T-helper 9 cell (primary cell): ENCODE measurements at places on chromosomes 4 and X.

DNA sequence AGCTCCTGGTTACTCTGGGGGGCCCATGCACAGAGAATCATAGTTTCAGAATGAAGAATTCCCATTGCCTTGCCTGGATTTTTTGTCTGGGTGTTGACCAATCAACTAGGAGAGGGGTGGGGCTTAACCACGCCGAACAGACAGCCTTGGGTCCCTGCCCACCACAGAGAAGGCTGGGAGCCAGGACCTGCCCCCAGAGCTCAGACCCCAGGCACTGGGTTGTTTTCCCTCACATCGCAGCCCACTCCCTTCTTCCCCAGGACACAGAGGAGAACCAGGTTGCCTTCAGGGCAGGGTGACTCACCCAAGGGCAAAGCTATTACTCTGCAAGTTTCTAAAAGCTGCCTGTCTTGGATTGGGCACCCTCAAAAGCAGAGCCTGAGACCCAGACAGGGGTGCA is 23.3 kb upstream of the CRMP1 start:
- DNase-seq, result no peak

GRCh38 chr4:169272265-169272886 is 1.6 kb upstream of the SH3RF1 start:
- DNase-seq, result no peak

- no peak for DNase-seq
These were observed 254.5 kb downstream of the SPRY1 start for GRCh38 chr4:123651066-123651465.

GRCh38 chr4:21544415-21544814 is 404.2 kb downstream of the KCNIP4 start:
- no peak for DNase-seq

DNA sequence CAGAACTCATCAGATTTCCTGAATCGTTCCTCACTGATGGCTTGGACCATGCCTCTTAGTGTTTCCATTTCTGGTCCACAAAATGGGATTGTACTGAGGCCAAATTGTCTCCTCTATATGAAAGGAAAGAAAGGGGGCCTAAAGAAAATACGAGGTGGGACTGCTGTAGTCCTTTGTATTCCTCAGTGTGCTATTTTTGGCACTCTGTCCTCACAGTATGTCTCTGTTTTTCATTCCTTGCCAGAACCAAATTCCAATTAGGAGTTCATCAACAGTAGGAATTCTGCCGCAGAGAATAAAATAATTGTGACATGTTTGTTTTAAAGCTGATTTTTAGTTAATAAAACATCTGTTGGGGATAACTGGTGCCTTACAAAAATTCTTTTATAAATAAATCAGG is 515.7 kb downstream of the SMARCA1 start:
- no peak for DNase-seq

DNA sequence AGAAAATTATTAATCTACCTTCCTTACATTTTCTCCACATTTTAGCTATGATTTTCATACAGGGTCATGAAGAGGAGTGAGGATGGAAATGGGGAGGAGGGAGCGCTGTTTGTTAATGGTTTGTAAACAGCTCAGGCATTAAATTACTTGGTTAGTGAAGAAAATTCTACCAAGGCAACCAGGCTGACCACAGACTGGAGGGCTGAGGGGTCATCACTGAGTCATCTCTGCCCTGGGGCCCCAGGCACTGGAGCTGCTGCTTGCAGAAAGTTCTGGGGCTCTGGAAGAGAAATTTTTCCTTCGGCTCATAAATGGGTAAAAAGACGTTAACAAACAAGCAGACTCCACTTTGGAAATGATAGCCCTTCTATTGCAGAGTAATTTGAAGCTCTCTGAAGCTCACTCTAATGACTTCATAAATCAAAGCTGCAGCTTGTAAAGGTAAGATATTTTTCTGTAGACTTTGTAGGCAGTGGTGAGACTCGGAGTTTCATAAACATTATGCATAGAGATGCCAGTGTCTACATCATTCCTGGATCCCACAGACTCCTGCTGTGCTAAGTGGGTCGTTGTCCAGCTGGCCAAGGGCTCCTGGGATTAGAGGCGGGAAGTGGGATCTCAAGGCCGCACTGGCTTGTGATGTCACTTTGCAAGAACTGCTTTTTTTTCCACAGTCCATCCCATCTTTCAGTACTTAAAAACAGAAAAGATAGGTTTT is 159.6 kb downstream of the PTTG2 start:
- DNase-seq, result no peak

DNA sequence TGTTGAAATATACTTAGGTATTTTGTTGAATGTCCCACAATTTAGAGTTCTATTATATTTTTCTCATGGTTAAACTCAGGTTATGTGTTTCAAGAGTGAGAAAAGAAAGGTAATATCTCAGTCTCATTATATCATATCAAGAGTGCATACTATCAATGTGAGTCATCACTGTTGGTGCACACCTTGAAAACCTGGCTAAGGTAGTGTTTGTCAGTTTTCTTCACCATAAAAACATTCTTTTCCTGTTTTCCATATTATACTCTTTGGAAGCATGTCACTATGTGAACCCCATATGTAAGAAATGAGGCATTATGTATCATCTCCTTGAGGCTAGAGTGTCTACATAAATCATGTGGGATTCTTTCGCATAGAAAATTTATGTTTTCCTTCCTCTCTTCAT is 307.6 kb upstream of the CTSO start:
- no peak for DNase-seq

DNA sequence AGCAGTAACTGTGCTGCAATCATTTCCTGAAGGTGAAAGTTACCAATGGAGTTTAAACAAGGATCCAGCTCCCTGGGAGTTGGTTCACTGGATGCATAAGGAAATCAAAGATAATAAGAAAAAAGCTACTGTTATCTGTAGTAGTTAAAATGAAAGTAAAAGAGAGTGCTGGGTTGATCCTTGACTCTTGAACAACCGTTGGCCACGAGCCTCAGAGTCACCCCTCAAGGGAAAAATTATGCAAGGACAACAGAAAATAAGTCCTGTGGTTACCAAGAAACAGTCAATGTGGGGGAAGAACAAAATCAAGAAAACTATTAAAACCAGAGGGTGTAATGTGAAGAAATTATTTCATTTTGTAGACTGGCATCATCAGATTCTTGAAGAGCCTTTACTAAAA is 49.7 kb upstream of the DDIT4L start:
- DNase-seq, result no peak

DNA sequence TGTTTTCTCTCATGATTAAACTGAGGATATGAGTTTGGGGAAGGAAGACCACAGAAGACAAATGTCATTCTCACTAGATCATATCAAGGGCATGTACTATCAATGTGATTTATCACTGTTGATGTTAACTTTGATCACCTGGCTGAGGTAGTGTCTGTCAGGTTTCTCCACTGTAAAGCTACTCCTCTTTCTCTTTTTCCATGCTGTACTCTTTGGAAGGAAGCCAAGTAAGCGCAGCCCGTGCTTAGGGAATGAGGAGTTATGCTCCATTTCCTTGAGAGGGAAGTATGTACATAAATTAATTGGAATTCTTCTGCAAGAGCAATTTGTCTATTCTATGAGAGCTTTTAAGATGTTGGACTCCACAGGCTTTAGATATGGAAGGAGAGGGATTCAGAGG is 4.0 kb upstream of the KANTR start:
- DNase-seq, result no peak

DNA sequence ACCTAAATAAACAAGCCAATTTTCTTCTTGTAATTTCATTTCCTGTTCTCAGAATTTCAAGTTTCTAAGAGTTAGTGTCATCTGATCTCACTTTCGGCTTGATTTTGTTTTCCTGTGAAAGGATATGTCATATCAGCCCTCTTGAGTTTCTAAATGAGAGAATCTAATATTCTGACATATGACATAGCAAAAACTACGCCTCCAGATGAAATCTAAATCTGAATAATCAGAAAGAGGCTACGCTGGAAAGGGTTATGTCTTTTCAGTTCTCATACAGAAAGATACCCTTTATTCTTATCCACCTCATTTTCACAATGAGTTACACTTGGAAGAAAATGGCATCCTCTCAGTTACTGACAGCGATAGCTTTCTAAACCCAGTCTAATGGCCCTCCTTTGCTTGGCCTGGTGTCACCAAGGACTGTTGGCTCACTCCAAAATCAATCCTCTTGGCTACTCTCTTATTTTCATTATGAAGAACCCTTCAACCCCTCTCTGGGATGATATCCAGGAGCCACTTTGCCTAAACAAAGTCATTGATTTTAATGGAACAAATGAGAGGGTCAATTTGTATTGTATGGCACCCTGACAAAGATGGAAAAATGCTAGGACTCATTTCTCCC is 65.6 kb downstream of the ASB9 start:
- DNase-seq, result no peak

- DNase-seq, result no peak
These were observed 84.5 kb downstream of the CD99L2 start for GRCh38 chrX:150813922-150814321.

DNA sequence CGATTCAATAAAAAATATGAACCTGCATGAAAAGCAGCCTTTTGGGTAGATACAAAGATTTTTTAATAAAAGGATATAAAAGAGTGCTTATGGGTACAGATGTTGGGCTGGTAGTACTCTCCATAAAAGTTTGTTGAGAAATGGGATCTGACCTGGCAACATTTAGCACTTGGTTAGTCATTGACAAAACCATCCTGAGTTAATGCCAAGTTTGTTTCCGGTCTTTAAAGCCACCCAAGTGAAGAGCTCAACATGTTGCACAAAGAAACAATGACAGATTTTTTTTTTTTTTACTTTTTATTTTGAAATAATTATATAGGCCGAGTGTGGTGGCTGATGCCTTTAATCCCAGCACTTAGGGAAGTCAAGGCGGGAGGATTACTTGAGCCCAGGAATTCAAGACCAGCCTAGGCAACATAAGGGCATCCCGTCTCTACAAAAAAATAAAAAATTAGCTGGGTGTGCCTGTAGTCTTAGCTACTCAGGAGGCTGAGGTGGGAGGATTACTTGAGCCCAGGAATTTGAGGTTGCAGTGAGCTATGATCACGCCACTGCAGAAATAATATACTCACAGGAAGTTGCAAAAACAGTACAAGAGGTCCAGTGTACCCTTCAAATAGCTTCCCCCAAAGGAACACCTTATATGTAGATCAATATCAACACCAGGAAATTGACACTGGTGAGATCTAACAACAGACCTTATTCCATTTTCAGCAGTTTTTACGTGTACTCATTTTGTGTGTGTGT is 16.6 kb downstream of the CHST7 start:
- no peak for DNase-seq

DNA sequence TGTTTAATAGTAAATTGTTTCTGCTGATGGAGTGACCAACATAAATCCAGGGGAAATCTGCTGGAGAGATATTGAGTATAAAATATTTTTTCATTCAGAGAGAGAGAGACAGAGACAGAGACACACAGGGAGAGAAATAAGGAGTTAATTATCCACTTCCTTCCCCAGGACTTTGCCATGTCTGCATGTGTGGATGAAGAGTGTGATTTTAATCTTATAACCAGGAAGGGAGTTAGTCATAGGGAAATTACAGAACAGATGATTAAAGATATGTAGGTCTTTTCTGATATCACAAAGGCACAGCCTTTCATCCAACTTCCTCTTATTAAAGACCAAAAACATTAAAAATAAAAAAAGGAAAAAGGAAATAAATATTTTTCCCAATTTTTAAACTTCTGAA is 526.3 kb downstream of the SPRY1 start:
- no peak for DNase-seq

GRCh38 chr4:54539500-54540029 is 118.2 kb upstream of the KIT start:
- DNase-seq, result no peak

- DNase-seq, result no peak
These were observed 494.1 kb downstream of the GABRG1 start for GRCh38 chr4:45629717-45630116.

DNA sequence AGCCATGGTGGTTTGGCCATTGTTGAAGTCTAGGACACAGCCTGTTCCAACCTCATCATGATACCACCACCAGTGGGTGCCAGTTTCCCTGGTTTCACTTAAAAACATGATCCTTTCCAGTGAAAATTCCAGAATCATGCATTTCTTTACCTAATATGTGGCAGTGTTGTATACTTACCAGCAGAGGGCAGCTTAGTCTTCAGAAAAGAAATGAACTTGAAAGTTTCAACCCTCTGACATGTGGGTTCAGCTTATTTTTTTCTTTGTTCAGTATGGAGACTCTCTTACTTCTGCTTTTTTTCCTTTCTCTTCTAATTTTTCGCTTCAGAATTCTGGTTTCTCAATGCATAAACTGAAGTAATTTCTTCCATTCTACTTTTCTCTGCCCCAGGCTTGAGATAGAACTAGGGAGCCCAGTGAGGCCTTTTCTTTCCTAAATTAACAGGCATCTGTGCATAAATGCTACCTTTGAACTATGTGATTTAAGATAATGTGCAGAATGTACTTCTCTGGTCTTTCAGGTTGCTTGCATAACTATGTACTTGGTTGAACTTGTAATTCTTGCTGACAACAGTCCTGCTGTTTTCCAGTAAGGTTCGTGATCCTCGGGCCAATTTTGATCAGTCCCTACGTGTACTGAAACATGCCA is 10.7 kb downstream of the LIAS start:
- no peak for DNase-seq

DNA sequence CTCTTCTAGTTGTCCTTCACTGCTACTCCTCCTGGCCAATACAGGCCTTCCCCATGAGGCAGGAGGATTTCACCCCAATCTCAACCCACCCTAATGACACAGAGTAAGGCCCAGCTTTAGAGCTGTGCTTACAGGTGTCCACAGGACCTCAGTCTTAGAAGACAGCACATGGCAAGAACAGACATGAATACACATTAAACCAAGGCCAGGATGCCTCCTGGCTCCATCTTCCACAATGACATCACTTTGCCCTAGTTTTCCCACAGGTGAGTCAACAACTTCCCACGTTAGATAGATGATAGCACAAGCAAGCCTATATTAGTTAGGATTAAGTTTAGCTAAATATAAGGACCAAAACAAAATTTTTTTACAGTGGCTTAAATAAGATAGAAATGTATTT is 63.8 kb upstream of the NOCT start:
- DNase-seq, result no peak

DNA sequence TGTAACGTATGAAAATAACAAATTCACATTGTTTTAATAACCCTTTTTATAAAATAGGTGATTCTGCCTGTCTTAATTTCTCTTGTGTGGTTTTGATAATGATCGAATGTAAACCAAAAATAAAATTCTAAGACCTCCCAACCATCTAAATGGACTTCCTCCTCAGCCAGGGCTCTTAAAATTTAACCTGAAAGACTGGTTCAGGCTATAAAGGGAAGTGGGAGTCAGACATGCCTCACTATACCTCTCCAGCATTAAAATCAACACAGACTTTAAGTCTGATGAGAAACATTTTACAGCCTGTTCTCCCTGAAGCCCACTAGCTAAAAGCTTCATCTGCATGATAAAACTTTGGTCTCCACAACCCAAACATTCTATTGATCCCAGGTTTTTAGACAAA is 97.6 kb upstream of the STIM2 start:
- no peak for DNase-seq

- DNase-seq, result no peak
These were observed 11.5 kb downstream of the SLC39A8 start for GRCh38 chr4:102333787-102334186.

DNA sequence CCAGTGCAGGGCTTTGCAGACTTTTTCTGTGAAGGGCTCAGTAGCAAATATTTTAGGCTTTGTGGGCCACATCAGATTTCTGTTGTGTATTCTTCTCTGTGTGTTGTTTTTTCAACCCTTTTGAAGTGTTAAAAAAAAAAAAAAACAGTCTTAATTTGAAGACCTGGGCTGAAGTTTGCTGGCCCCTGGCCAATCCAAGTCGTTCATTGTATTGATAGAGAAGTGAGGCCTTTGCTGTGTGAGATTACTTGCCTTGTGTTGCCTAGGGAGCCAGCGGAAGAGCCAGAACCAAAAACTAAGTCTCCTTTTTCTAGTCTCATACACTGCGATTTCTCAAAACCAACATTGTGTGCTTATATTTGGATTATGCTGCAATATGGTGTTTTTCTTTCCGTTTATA is 46.9 kb downstream of the MTM1 start:
- DNase-seq, result no peak
